Epithelial cell of proximal tubule (primary cell): ENCODE measurements at places on chromosomes 4 and X. TPM values are rescaled to one million over a fixed set of nuclear protein-coding genes. Genes with fewer than 3 reads are reported as not detected.

DNA sequence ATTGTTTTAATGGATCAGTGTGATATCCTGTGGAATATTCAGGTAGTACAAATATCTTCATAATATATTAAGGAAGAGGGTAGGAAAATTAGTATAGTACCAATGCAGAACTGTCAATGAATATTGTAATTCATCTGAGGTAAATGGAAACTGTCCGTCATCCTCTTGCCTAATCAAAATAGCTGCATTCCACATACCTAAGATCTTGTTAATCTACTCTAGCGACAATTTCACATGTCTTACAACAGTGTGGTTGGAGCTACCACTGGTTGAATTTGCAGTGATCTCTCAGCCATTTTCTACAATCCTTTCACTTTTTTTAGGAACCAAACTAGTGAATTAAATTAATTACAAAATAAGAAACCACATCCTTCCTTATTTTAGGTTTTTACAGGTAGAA, 117.5 kb downstream of the PCDH18 start:
- DNase-seq = no peak

Gene SRD5A3
- total RNA-seq = 9.7 and 15.3 TPM in 2 replicates

DNA sequence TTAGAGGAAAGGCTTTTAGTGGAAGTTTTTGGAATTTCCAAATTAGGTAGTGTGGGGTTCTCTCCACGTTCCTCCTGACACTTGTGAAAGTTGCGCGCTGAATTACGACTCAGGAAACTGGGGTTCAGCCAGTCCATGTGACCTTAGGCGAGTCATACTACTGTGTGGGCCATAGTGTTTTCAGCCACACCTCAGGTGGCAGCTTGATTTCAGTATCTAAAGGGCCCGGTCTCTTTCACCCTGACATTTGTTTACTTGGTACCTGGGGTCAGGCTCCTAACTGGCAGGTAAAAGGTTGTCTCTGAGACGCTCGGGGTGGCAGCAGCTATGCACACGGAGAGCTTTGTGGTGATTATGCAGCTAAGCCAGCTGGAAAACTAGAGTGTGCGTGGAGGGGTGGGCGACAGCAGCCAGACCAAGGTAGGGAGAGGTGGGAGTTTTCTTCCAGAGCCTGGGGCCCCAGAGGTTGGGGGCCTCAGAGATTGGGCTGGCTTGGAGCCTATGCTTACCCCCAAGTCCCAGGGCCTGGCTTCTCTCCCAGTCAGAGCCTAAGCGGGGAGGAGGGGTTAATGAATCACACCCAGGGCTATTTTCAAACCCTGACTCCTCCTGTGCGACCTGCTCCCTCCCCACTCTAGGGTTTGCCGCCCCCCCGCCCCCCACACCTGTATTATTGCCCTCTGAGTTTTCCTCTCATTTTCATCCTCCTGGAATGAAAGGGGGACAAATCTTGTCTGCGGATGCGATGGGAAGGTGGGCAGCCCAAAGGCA, 47.2 kb downstream of the STARD8 start:
- DNase-seq = no peak

Gene SRPK3
- total RNA-seq = 0.17 TPM in 1 of 2 replicates, not detected in the other

DNA sequence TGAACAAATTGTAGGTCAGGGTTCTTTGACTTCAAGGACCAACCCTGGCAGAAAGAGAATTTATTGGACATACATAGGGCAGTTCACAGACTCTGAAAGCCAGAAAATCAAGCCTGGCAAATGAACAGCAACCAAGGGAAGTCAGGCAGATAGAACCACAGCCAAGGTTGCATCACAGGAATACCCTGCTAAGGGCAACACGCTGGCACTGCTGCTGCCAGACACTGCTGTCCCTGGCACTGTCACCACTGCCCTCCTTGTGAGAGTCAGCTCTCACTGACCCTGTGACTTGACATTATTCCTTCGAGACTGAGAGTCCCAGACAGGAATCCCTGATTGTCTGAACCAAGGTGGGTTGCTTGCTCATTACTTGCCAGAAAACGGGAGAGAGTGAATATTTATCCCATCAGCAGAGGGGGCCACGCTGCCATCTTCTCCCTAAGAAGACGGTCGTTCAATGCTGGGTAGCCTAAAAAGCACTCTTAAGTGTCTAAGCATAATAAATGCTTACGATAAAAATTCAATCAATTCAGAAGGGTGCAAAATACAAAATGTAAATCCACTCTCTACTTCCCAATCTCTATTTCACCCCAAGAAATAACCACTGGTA, 23.2 kb upstream of the PTTG2 start:
- DNase-seq = no peak

- DNase-seq = no peak
These were observed 20.9 kb downstream of the INTS6L start for GRCh38 chrX:135541351-135541750.

DNA sequence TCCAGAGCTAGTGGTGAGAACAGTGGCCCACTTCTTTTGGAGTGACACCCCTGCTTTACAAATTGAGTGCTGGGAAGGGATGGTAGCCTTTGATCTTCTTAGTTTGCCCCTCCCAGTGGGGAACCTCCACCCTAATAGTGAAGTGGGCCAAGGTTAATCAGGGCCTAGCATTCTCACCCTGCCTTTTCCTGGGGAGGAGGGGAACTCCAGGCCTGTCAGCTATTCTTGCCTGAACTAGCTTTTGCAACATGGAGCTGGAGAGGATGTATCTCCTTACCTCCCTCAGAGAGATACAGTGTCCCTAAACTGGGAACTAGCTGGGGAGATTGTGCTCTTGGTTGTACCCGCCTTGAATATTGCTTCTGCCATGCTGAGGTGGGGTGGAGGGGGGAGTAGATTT, 20.6 kb downstream of the PHKA1 start:
- no peak for DNase-seq

DNA sequence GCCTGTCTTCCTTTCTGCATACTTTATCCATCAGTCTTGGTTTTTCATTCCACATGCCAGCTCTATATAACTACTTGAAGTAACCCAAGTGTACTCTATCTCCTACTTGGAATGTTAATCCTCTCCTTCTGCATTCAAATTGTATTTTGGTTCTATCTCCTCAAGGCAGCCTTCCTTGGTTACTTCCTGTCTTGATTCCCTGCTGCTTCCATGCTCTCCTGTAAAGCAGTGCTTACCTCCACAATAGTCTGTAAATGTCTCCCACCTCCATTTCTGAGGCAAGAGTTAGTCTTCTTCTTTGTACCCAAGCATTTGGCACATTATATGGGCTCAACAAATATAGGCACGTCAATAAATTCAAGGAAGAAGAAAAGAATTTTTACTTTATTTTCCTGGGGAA, 298.4 kb downstream of the ARHGAP24 start:
- no peak for DNase-seq

Gene VSIG4
- not detected in 2 replicates for total RNA-seq

DNA sequence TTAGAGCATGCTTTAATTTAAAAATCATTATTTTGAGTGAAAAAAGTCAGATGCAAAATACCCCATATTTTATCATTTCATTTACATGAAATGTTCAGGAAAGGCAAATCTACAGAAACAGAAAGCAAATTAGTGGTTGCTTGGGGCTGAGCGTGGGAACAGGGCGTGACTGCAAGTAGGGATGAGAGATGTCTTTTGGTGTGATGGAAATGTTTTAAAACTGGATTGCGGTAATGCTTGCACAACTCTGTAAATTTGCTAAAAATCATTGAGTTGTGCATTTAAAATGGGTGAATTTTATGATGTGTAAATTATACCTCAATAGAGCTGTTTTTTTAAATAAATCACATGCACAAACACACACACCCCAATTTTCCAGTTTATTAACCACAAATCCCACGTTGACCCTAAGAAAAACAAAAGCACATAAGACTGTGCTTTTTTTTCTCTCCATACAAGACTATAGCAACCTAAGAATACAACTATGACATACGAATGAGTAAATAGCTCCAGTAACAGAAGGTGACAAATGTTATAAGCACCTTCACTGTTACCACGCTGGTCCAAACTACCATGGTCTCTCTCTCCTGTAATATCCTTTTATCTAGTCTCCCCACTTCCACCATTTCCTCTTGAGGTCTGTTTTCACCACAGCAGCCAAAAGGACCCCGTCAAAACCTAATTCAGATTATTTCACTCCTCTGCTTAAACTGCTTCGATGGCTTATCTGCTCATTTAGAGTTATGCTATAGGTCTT, 37.2 kb downstream of the FRMD7 start:
- no peak for DNase-seq

Gene HTT
- 29.4 and 32.5 TPM in 2 replicates for total RNA-seq

Gene ZXDA
- 1.6 and 1.7 TPM in 2 replicates for total RNA-seq
